ENCODE measurements at places on chromosomes 2 and 18.

DNA sequence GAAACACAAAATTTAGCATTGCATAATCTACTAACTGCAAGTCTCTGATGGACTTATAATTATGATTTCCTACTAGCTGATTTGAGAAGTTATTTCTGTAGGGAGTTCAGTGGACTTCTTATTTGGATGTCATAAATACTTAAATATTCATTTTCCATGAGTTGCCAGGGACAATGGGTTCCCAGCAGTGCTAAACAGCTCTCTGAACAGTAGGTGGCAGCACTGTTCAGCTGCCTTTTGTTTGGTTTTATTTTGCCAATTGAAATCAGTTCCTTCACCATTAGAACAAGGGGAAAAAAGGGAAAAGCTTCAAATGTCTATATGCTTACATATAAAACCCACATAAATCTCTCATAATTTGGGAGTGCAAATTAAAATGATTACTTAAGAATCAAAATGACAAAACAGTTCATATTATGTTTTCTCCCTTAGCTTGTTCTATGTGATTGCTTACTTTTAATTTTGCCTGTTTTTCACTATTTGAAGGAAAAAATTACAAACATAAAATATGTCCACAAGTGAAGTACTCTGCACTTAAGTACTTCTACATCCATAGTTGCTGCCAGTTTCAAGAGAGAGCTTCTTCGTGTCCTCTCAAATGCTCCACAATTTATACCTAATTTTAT, 898.9 kb downstream of the CPS1 start:
- no peak for DNase-seq

DNA sequence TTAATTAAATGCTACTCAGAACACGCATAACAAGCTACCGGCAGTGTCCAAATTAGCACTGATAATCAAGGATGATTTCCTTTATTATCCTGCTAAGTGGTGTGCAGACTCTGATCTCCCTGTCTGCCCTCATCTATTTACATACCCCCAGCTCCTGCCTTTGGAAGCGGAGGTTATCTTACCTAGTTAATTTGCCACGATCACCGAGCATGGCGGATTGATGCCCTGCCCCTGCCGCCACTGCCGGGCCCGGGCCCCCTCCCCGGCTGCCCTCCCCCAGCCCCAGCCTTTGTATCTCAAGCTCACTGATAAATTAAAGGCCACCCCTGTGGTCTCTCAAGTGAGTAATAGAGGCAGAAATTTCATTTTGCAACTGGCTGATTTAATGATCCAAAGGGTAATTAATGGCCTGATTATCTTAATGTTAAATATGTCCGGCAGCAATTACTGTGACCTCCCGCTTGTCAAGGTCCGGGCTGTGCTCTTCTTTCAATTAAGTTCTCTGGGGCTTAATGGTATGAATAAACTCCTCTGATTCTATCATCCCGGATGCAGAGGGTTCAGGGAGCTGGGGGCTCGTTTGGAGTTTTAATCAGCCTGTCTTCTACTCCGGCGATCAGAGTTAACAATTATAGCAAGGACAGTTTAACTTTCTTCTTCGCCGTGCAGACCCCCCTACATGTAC, 113.4 kb downstream of the GBX2 start:
- no peak for DNase-seq

GRCh38 chr2:127163921-127164320, 56.2 kb downstream of the CYP27C1 start:
- no peak for DNase-seq

DNA sequence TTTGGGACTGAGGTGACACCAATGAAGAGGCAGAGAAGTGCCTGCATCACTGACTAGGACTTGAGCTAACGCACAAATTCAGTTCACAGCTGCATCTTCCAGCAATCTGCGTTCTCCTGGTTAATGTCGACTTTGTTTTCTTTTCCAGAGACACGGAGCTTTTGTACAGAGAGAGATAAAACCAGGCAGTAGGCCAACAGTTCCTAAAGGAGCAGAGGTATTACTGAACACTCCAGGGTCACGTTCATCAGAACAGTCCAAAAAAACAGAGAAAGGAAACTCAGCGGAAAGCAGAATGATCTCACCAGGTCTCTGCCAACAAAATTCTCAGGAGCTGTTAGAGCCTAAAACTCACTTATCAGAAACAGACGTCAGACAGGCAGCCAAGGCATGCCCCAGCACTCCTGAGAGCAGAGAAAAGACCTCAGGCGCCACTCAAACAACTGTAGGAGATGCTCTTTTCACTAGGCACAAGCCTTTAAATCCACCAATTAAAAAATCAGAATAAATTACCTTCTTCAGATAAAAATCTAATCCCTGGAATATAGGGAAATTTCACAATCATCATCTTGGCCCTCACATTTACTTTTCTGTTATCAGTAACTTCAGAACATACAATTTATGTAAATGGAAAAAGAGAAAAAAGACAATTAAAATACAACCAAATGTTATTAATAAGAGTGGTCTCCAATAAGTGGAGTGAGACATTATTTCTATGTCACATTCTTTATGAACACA, 95.9 kb upstream of the SPTBN1 start:
- no peak for DNase-seq

- DNase-seq, result no peak
Measured at GRCh38 chr2:190468814-190469569, 60.8 kb downstream of the MFSD6 start.

DNA sequence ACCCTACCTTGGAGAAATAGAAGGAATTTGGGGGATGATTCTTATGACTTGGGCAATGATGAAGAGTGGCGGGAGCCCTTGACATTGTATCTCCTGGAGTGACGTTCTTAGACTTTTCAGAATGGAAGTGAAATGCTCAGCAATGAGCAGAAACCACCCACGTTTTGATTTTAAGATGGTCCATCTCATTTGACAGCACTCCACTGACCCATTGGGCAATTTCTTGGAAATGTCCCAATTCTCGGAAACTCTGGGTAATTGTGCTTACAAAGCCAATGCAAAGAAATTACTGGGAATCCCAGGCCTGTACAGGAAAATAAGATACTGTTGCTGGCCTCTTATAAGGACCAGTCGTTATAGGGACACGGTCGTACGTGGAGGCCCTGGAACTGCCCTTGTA, 170.0 kb upstream of the COPS8 start:
- DNase-seq, result no peak

DNA sequence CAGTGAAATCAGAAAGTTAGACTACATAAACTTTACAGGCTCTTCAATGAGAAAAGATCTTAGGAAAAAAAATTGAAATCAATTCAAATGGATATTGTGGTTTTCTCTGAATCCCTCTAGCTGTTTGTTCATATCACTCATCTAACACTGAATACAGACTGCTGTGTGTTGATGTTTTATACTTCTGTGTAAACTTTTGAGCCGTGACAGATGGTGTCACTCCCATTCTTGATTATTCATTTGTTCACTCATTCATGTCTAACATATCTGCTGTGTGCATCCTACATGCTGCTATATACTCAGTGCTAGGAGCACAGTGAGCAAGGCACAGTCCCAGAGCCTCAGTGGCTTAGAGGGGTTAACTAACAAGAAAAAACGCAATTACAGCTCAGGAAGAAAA, 12.6 kb downstream of the KLHL23 start:
- DNase-seq, result no peak

GRCh38 chr2:15117409-15118050, 443.6 kb downstream of the NBAS start:
- no peak for DNase-seq

GRCh38 chr2:54724560-54725342, 1.3 kb downstream of the EML6 start:
- no peak for DNase-seq

DNA sequence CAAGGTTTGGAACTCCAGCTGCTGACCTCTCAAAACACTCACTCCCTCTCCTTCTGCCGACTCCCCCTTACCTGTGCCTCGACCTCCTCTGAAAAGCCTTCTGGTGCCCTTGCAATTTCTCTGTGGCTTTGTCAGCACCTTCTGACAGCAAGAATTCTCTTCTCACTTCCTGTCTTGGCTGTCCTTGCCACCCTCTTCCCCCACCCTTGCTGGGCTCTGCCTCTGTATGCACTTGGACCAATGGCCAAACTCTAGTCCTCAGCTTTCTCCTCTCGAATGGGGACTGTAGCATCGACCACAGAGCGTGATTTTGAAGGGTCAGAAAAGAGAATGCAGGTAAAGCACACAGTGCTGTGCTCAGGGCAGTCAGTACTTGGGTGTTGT, 99.0 kb downstream of the HS1BP3 start:
- no peak for DNase-seq

DNA sequence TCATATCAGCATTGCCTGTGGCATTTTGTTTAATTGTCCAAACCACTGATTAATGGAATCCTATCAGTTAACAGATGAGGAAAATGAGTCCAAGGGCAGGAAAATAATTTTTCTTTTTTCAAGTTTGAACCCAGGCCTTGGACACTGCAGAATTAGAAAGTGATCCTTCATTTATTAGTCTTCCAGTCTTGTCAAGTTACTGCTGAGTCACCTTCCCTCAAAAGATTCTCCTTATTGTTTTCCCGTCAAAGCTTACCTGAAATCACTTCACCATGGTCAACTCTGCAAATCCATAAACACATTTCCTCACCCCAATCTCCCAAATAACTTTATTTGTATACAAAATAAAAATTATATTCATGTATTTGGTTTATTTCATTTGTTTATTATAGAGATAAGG, 57.9 kb downstream of the WDR75 start:
- no peak for DNase-seq

- DNase-seq, result no peak
Measured at GRCh38 chr18:55861266-55861665, 273.3 kb upstream of the TCF4 start.

GRCh38 chr18:22563164-22563583, 145.5 kb upstream of the CTAGE1 start:
- no peak for DNase-seq

DNA sequence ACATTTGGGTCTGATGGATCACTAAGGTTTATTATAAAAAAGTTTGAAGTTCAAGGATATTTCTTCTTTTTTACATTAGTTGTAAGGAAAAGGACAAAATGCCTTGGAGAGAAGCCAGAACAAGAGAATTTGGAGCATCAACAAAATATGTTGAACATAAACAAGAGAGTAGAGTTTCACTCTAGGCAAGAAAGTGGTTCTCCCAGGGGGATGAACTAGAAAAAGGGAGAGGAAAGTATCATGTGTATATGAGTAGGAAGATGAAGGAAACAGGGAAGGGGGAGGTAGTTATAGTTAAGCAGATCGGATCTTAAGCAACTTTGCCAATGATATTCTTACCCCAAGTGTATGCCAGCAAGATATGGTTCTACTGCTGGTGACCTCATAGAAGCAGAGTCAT, 63.8 kb upstream of the GALNT3 start:
- DNase-seq, result no peak

GRCh38 chr18:35573531-35573930, 8.0 kb upstream of the GALNT1 start:
- DNase-seq, result no peak

- DNase-seq, result no peak
Measured at GRCh38 chr2:172865422-172865821, 129.8 kb downstream of the RAPGEF4 start.

GRCh38 chr2:145416640-145417039, 896.7 kb upstream of the ZEB2 start:
- DNase-seq, result no peak

DNA sequence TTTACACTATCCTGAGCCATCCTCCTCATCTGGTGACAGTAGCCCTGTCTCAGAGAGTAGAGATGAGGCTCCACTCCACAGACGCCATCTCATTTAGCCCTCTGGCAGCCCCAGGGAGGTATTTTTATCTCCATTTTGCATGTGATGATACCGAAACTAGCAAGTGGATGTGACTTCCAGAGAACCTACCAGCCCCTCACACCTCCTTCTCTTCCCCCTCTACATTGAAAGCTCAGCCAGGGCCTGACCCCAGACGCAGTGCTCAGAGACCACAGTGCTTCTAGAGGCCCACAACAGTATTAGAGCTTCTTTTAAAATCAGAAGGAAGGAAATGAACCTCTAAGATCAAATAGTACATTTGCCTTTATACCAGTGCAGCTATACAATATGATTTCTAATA, 8.3 kb downstream of the GYPC start:
- DNase-seq, result no peak

DNA sequence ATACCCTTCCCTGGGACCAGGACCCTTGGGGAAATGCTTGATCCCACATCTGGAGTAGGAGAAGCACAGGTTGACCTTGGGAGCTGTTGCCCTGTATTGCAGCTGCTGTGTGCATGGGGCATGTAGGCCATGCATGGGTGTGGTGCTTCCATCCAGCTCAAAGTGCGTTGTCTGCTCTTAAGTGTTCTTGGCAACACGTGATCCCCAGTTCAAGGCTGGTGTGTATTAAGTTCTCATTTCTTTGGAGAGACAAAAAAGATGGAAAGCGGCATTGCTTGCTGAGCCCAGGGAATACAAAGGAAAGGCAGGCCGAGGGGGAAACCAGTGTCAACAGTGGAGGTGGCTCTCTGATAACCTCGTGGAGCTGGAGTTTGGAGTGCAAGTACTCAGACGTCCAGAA, 110.7 kb downstream of the RTP5 start:
- DNase-seq, result no peak

- DNase-seq, result no peak
Measured at GRCh38 chr2:223537651-223538601, 64.2 kb downstream of the SCG2 start.

DNA sequence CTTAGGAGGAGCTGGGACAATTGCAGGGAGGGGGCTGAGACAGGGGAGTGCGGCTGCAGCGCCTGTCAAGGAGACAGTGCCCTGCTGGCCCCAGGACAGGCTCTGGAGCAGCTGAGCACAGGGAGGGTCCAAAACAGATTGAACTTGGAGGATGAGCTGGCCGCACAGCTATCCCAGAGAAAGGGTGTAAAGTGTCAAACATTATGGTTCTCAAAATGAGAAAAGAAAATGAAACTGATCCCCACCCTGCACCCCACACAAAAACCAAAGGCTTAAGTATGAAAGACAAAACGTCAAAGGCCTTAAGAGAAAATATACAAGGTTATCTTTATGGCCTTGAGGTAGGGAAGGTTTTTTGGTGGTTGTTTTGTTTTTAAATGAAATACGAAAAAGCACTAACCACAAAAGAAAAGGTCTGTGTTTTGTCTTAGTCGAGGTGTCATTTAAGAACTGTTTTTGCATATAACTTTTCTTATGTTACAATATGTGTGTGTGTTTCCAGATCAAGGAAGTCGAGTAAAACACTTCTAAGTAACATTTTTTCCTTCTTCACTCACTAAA, 111.8 kb downstream of the HDAC4 start:
- no peak for DNase-seq

- no peak for DNase-seq
Measured at GRCh38 chr2:190343536-190344275, at the start of gene INPP1. TSS of gene INPP1 (plus strand) at chr2:190343589. CDS start at chr2:190360103, 16,514 bp downstream.

DNA sequence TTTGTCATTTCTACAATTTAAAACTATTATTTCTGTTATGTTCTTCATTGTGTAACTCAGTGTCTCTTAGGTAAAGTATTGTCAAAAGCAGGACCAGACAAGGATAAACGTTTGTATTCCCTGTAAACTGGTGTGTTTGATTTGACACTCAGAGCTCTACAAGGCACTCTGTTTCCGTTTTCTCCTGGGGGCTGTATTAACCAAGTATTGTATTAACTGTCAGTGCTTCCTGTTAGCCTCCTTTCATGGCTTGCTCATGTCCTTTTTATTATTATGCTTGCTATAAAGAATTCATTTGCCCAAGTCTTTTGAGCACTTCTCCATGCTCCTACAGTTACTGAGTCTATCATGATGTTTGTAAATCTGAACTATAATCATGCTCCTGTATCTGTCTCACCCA, 323.7 kb downstream of the LPIN1 start:
- no peak for DNase-seq

GRCh38 chr18:70506511-70506910, 217.7 kb downstream of the SOCS6 start:
- no peak for DNase-seq

- DNase-seq, result no peak
Measured at GRCh38 chr2:205751569-205752031, 69.3 kb downstream of the NRP2 start.

GRCh38 chr2:121790276-121790956, 35.0 kb downstream of the TSN start:
- no peak for DNase-seq

Measured in stimulated activated CD4-positive, alpha-beta T cell treated with anti-CD3 and anti-CD28 coated beads, Interleukin-15, amount 100 ng/mL, for 1 hour (primary cell).